H7 (cell line): ENCODE measurements at places on chromosomes 5 and 9. TPM values are rescaled to one million over a fixed set of nuclear protein-coding genes. Genes with fewer than 3 reads are reported as not detected.

The SLIT3 gene
- total RNA-seq = 0.48 and 0.97 TPM in 2 replicates

The LCN9 gene
- total RNA-seq = 0.44 TPM in 1 of 2 replicates, not detected in the other

The SMIM15 gene
- 34.5 and 46.4 TPM in 2 replicates for total RNA-seq

The DNAI1 gene
- total RNA-seq = 0.35 and 0.96 TPM in 2 replicates

The ADAMTS2 gene
- total RNA-seq = 1.7 and 2.2 TPM in 2 replicates

The IL31RA gene
- not detected in 2 replicates for total RNA-seq
